NCI-H1105 (cell line): ENCODE measurements at places on chromosomes 2 and 18.
A peak's percentile ranks its signal among the peaks of the same experiment; 100 is the strongest.

GRCh38 chr2:104858006-104858978, 4.4 kb downstream of the POU3F3 start:
- DNase-seq, result no peak

- DNase-seq, result peak; percentile 73
Observed at GRCh38 chr2:234091432-234091879, 41.0 kb downstream of the SPP2 start.

DNA sequence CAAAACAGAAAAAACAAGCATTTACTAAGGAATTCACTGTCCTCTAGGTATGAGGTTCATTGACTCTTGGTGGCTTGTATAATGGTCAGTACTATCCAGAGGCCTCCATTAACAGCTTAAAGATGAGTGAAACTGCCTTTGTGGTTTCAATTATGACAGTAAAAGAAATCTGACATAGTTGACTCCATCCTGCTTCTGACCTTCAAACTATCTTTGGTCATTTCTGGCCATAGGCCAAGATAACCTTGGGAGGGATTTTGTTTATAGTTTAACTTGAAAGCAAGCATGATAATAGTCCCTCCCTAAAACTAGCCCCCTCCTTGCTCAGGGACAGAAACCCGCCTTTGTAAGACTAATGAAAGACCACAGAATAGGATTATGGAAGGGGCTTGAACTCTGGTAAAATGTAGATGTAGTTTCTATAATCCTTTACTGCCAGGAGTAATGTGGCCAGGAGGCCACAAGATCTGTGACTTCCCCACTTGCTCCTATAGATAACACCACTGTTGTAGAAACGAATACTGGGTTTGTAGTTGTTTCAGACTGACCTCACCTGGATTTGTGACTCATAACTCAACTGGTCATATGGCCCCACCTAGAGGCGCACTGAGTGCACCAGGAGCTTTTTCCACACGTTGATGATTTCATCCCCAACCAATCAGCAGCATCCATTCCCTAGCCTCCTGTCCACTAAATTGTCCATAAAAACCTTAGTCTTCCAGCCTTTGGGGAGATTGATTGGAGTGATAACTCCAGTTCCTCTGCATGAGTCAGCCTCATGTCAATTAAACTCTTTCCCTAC, 8.6 kb upstream of the PLEKHM3 start:
- no peak for DNase-seq

DNA sequence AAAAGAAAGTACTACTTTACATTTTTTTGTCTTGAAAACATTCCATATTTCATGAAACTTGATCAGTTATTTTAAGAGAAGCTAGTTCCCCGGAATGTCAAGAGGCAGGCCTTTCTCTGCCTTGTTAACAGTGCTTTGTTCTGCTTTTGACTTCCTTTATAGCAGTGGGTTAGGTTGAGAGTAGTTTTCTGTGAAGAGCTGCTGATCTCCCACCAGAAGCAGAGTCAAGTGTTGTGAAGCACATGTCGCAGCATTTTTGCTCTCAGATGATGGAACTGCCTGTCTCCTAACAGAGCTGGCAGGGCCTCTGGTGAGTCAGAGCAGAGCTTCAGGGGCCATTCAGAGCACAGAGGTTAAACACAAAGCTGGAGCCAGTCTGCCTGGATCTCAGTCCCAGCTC, 871.8 kb downstream of the SLC4A3 start:
- DNase-seq, result no peak

DNA sequence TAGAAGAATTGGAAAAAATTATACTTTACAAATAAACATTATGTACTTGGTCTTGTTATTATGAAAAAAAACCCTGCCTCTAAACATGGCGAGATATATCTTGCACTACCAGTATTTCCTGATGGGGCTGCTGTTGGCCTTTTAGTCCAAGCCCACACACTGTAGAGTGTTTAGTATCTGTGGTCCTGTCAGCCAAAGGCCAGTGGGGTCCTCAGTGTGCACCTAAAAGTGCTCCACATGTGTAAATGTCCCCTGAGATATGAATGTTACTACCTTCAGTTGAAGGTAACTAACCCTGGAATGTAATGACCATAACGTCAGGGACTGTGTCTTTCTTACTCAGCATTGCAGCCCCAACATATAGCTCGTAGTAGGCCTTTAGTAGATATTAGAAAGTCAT, 71.1 kb upstream of the HK2 start:
- no peak for DNase-seq

GRCh38 chr2:175769200-175769599, 232.9 kb downstream of the LNPK start:
- no peak for DNase-seq

- no peak for DNase-seq
Observed at GRCh38 chr2:42073739-42074503, 26.1 kb downstream of the PKDCC start.

GRCh38 chr18:9608728-9609127, 5.6 kb downstream of the PPP4R1 start:
- no peak for DNase-seq

GRCh38 chr2:224723586-224724217, 7.5 kb upstream of the CCDC195 start:
- no peak for DNase-seq

DNA sequence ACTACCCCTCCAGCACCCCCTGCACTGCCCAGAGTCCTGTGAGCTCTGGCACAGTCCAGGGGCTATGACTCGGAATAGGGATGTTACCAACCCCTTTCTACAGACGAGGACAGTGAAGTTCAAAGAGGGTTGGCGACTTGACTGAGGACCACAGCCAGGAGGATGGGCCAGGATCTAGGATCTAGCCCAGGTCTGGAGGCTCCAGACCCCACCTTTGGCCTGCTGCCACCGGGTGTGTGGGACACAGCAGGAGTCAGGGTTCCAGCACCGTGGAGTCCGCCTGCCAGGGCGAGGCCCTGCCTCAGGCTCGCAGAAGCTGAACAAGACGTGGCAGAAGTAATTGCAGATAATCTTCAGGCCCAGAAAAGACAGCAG, 37.9 kb upstream of the GPC1 start:
- no peak for DNase-seq

GRCh38 chr2:15069149-15069548, 436.6 kb downstream of the LRATD1 start:
- no peak for DNase-seq

GRCh38 chr2:73852020-73852419, 23.3 kb downstream of the STAMBP start:
- no peak for DNase-seq

- DNase-seq, result no peak
Observed at GRCh38 chr18:79457652-79458051, 61.9 kb downstream of the NFATC1 start.

DNA sequence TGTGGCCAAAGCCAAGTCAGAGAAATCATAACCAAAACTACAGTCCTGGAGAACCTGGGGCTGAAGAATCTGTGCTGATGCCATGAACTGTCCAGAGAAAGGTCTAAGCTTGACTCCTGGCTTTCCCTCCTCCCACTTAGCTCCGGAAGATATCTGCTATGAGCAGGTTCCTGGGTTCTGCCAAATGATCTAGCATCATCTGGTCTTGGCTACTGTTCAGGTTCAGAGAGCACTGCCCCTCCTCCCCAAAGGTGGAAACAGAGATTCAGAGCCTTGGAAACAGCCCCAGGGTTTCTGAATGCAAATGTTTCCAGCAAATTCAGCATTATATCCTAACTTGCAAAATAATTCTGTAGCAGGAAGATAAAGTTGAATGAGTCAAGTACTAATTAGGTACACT, 219.2 kb upstream of the SP5 start:
- no peak for DNase-seq

DNA sequence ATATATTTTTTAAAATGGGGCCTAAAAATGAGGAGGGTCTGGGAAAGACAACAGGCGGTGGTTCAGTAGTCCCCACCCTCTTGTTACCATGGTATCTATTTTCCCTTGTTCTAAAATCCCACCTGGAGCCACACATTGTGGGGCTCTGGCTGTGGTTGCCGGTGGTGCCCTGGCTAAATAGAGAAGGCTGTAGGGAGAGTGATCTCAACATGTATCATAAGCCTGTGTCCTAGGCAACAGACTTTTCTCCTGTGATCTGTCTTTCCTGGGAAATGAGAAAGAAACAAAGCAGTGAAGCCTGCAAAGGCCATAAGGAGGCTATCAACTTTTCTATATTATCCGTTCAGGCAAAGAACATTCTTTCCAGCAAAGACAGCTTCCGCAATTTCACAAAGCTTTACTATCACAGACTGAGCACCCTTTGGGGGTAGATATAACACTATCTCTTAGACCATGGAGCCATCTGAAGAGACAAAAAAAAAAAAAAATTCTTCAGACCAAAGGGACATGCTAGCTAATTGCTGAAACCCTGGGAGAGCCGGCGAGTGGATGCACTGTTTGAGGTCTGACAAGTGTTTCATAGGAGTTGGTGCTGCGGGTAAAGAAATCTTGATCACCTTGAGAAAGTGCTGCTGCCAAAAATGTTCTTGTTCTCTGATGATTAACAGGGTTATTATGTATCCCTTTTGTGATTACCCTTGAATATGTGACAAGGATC, 879.2 kb upstream of the DDX18 start:
- no peak for DNase-seq

GRCh38 chr2:41127351-41127750, 675.5 kb upstream of the SLC8A1 start:
- DNase-seq, result peak; percentile 3
